ENCODE measurements at places on chromosomes 3 and 15.

DNA sequence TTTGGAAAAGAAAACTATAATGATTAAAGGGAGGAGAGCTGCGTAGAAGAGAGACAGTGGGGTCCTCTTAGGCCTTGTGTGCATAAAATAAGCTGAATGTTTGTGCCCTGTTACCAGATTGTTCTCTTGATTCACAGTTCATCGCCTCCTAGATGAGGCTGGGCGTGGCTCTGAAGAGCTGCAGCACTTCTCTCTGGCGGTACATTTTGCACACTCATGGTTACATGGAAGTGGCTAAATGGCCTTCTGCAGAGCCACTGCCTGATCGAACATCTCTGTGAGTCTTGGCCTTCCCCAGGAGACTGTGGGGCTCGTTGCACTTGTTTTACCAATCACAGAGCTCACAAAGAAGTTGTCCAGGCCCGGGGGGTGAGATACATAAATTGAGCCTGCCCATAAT lies 208.8 kb downstream of the GABRG3 start:
- DNase-seq: no peak

GRCh38 chr15:92320012-92320699 lies 73.5 kb upstream of the ST8SIA2 start:
- DNase-seq: no peak

DNA sequence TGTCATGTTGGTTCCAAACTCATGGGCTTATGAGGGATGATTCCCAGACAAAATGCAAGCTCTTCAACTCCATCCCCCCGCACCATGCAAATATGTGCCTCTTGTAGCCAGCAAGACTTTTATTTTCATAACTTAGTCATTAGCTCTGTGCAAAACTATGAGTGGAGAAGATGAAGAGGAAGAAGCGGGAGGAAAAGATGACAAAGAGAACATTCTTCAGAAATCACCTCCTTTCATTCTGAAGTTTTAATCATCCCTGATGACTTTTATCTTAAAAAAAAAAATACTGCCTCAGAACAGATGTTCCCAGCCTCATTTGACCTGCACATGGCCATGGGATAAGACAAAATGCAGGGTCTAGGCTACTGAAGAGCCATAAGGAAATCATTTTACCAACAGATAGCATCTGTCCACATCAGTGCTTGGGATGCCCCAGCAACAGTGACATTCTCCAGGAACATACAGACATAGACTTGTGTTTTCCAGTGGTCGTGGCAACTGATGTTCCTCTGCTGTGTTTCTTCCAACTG lies 145.5 kb downstream of the WNT5A start:
- DNase-seq: no peak

- no peak for DNase-seq
Measured at GRCh38 chr15:40875991-40876730, 2.1 kb upstream of the RHOV start.

GRCh38 chr3:170560296-170560695 lies 25.6 kb downstream of the SLC7A14 start:
- no peak for DNase-seq

DNA sequence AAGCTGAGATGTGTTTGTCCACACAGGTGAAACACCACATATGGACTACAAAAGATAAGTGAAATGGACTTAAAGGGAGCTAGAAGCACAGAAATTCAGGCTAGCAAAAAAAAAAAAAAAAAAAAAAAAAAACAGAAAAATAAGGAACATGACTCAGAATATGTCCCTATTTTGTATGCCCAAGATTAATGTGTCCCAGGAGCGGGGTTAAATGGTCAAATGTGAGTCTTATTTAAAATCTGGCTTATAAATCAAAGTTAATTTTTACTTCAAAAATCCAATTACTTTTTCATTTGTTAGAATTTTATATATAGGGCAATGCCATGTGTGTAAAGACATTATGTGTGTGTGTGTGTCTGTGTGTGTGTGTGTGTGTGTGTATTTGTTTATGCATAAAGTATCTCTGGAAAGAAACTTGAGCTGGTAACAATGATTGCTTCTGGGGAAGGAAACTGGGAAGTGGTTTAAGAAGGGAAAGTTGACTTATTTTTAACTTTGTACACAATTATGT lies 986.5 kb downstream of the ROBO2 start:
- no peak for DNase-seq

DNA sequence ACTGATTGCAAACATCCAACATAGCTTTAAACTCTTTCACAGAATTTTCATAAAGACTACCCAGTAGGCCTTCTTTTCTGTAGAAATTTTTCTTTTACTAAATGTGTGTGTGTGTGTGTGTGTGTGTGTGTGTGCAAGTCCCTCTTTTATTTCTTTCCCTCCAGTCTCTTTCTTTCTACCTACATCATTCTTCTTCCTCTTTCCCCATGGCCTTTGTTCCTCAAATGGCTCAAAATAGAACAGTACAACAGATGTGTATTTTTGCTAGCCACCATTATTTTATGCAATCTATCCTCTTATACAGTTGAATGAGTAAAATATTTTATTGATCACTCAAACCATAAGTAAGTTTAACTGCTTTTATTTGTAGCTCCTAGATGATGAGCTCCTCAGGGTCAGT lies 76.4 kb downstream of the USF3 start:
- DNase-seq: no peak

GRCh38 chr3:11137627-11137959 lies 16.7 kb upstream of the HRH1 start:
- no peak for DNase-seq

DNA sequence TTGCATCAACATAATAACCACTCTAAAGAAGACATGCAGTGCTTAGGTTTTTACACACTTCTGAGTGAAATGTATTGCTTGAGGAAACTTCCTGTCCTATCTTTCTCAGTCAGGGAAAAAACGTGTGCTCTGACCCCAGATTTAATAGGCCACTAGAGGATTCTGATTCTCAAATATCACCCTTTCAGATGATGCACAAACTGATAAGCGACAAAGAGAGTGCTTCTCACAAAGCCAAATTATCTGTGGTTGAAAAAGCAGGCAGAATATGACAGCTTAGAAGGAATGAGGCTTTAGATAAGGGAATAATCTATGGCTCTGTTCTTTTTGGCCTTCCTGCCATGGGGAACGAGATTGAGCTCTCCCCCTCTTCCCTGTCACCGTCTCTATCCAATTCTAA lies 583.4 kb upstream of the SGO1 start:
- no peak for DNase-seq
